ENCODE measurements at places on chromosomes 16 and 17.

DNA sequence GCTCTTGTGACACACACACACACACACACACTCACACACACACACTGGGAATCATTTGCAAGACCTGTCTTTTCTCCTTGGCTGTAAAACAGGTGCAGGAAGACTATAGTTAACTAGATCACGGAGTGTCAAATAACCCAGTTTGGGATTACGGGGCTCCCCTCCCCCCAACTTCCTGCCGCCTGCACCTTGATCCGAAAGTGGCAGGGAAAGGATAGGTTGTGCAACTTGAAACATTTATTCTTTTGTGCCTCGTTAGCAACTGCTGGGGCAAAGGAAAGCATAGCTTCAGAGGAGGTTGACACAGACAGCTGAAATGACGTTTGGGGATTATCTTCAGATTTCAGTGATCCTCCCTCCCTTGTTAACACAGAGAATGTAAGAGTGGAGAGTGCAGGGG, 149.5 kb downstream of the NTN1 start:
- DNase-seq, result peak; percentile 12

GRCh38 chr17:28940142-28940541, 11.2 kb downstream of the PHF12 start:
- no peak for DNase-seq

- peak; percentile 57 for DNase-seq
Measured at GRCh38 chr17:19766421-19767270, 18.5 kb upstream of the ALDH3A1 start.

- DNase-seq, result no peak
Measured at GRCh38 chr17:28127196-28127595, 84.7 kb downstream of the NLK start.

- no peak for DNase-seq
Measured at GRCh38 chr17:82242977-82243647, 14.3 kb downstream of the SLC16A3 start.

GRCh38 chr17:65184235-65184959, 47.2 kb downstream of the RGS9 start:
- DNase-seq, result no peak
